ENCODE measurements at places on chromosomes 3 and 15.

DNA sequence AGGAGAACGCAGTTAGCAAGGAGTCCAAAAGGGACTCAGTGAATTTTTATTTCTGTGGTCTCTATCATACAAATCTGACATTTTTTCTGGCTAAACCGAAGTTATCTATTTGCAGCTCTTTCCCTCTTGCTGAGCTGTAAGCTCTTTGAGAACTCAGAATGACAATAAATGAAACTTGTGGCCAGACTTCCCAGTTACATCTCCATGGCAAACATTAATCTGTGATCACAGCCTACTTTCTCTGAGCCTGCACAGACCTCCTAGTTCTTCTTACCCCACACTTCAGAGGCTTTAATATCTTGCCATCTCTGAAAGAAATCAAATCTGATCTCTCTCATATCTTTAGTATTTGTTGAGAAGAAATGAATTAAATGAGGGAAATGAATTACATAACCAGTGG lies 58.0 kb downstream of the PLD1 start:
- DNase-seq, result no peak

GRCh38 chr15:73915082-73915481 lies 11.2 kb upstream of the LOXL1 start:
- DNase-seq, result no peak

DNA sequence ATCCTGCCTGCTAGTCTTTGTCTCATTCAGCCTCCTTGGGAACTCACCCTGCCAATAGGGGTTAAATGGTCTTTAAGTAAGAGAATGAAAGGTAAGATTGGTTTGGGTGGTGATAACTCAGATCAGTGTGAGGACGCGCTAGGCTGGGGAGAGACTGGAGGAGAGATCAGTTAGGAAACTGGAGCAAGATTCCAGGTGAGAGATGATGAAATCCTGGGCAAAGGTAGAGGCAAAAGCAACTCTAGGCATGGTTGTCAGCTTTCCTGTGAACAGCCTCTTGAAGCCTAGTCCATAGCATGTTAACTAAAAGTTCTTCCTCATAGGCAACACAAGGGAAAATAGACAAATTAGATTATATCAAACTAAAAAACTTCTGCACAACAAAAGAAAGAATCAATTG lies 145.2 kb upstream of the ANKRD28 start:
- no peak for DNase-seq

DNA sequence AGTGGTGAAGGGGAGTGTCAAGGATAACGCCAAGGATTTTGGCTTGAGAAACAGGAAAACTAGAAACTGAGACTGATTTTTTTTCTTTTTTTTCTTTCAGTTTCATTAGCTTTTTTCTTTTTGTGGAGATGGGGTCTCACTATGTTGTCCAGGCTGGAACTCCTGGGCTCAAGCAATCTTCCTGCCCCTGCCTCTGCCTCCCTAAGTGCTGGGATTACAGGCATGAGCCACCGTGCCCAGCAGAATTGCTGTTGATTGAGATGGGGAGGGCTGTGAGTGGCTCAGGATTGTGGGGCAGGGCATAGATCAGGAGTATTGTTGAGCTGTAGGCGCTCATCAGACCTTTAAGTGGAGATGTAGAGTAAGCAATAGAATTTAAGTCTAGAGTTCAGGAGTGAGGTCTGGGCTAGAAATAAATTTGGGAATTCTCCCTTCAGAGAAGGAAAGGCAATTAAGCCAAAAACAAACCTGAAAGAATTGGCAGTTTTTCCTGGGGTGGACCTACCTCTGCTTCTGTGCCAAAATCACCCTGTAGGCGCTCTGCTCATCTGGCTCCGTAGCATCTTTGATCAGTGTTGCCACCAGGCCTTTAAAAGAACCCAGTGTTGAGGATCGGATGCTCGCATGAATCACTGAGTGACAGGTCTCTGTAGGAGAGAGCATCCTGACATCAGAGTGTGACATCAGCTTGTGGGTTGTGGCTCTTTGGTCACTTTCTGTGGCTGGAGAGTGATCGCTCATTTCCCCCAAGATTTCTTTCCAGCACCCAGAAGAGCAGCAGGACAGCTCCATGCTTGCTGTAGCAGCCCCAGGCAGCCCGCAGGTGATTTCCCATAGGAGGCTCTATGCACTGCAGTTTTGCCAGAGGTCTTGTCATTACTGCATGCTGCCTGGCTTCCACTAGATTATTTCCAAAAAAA lies 15.8 kb downstream of the ABHD17C start:
- DNase-seq, result peak; percentile 72

DNA sequence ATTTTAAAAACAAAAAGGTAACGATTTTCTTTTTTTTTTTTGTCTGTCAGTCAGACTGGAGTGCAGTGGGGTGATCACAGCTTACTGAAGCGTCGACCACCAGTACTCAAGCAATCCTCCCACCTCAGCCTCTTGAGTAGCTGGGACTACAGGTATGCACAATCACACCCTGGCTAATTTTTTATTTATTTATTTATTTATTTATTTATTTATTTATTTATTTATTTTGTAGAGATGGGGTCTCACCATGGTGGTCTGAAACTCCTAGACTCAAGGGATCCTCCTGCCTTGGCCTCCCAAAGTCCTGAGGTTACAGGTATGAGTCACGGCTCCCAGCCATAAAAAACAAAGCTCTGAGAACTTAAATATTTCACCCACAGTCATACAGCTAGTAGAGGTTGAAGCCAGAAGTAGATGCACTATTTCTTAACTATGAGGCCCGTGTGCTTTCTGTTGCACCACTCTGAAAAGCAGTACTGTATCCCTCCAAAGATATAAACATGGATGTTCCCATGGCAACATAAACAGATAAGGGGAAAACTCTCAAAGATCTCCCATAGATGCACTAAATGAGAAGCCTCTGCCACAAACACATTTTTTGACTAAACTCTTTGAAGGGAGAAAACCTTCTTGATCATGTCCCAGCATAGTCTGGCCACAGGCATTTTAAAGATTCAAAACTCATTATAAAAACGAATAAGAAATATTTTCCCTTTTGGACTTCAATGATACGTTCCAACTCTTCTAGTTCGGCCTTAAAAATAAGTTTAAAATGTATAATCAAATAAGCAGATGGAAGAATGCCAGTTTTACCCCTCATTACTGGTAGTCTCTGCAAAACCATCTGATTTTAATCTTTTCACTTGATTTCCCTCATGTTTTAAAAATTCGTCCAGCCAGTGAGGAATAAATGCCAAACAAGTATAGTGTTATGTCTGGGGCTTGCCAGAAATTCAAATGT lies 162.3 kb upstream of the ARHGEF26 start:
- no peak for DNase-seq

- no peak for DNase-seq
Measured at GRCh38 chr3:141320399-141321108, 47.8 kb upstream of the ZBTB38 start.

GRCh38 chr15:77772641-77773402 lies 140.1 kb upstream of the LINGO1 start:
- no peak for DNase-seq

- DNase-seq, result peak; percentile 83
Measured at GRCh38 chr3:50436114-50436674, 67.2 kb downstream of the CACNA2D2 start.

DNA sequence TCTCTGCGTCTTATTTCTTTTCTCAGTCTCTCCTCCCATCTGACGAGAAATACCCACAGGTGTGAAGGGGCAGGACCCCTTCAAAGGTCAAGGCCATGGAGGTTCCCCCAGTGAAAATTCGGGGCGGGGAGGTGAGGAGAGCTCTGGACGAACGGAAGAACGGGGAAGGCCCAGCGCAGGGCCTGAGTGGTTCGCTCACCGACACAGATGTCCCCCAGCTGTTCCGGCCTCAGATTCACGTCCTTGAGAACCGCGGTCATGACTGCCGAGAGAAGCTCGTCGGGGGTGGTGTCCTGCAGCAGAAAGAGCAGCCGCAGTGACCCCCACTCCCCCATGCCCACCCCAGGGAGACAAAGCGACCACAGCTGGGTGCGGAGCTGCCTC lies 542 bp downstream of the ACAA1 start:
- DNase-seq, result peak; percentile 50

- no peak for DNase-seq
Measured at GRCh38 chr15:25464784-25465183, 26.0 kb upstream of the UBE3A start.

GRCh38 chr15:28989239-28989830 lies 103.6 kb downstream of the APBA2 start:
- DNase-seq, result peak; percentile 42

GRCh38 chr3:132253262-132253878 lies 63.8 kb upstream of the ACP3 start:
- DNase-seq, result peak; percentile 6

DNA sequence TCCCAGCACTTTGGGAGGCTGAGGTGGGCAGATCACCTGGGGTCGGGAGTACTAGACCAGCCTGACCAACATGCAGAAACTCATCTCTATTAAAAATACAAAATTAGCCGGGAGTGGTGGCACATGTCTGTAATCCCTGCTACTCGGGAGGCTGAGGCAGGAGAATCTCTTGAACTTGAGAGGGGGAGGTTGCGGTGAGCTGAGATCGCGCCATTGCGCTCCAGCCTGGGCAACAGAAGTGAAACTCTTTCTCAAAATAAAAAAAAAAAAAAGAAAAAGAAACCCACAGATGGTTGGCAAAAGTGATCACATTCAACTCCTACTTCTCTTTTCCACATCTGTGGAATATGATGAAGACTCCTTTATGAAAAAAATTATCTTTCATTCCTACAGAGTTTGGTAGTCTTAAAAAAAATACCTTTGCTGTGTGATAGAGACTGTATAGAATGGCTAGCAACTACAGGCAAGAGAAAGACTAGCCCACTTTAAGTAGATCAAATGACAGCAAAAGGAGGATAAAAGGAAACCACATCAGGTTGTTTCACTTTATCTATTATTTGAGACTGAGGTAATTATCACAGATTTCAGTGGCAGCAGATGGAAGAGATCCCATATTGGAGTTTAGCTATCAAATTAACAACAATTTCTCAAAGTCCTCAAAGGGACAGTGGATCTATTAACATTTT lies 172.9 kb upstream of the TSPAN3 start:
- DNase-seq, result no peak

DNA sequence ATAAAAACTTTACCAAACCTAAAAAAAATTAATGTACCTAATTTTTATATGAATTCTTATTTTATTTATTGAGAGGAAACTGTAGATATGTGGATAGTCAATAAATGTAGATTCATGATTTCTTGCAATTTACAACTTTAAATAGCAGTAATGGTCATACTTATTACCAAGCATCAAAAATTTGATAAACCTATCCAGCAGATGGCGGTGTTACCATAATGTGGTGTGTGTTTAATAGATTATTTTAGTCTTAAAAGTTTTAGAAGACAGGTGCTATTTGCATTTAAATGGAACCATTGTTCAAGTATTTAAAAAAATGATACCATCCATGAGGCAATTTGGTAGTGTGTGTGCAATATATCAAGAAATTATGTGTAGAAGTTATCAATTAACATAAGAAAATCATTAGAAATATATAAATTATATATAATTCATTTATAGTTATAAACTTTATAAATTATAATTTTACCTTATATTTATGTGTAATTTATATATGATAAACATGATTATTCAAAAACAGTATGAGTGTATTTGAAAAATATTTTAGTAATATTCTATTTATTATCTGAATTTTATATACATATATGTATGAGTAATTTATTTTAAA lies 176.0 kb upstream of the BCHE start:
- no peak for DNase-seq

GRCh38 chr3:105965384-105965783 lies 96.6 kb upstream of the CBLB start:
- no peak for DNase-seq

- DNase-seq, result no peak
Measured at GRCh38 chr3:111739311-111739911, 119.7 kb upstream of the PHLDB2 start.

- DNase-seq, result peak; percentile 25
Measured at GRCh38 chr3:36991147-36991546, 1.8 kb downstream of the EPM2AIP1 start.

- no peak for DNase-seq
Measured at GRCh38 chr3:171255236-171255806, 204.9 kb downstream of the TNIK start.

GRCh38 chr15:25596644-25597562 lies 158.1 kb upstream of the UBE3A start:
- DNase-seq, result no peak

DNA sequence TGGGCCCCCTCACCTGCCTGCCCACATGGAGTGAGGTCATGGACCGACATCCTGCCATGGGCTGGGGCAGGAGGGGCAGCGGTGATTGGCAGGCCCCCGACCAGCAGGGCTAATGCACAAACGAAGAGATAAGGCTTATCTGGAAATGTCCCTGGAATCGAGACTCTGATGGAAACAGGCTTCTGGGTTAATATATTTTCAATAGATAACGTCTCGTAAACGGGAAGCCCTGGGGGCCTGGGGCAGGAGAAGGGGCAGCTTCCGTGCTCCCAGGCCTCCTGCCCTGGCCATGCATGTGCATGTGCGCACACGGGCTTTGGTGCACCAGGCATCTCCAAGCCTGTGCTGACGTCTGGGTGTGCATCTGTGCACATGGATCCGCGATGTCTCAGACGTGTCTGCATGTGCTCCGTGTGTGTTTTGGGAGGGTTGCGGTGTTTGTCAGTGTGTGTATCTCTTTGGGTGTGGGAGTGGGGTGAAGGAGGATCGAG lies 55.1 kb downstream of the DNAJB8 start:
- DNase-seq, result no peak

DNA sequence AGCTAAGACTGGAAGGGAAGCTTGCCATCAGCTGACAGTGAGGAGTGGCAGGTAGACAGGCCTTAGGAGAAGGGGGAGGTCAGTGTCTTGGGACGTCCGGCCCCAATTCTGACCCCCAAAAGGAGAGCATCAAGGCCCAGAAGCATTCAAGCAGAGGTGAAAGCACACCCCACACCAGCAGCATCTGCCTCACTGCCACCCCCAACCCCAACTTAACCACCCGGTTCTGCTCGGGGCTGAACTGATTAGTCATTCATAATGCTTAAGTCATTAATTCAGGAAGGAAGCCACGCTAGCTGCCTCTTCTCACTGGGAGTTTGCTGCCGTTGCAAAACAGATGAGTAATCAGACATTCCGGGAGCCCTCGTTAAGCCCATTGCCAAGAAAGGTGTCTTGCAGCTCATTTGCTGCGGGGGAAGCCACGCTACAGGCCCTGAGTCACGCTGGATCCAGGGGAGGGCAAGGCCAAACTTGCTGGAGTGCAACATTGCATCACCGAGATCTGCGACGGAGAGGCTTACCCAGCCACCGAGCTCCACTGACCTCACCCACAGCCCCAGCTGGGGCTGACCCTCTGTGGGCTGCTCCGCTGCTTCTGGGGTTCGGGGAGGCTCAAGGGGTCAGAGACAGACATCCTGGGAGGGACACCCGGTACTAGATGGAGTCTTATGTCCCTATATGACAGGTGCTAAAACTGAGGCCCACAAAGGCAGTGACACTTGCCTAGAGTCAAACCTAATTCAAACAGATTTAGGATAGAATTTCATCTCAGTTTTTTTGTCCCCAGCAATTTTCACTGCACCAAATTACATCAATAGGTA lies 46.4 kb upstream of the HES1 start:
- peak; percentile 42 for DNase-seq

GRCh38 chr15:80473286-80474223 lies 69.4 kb downstream of the ARNT2 start:
- no peak for DNase-seq

DNA sequence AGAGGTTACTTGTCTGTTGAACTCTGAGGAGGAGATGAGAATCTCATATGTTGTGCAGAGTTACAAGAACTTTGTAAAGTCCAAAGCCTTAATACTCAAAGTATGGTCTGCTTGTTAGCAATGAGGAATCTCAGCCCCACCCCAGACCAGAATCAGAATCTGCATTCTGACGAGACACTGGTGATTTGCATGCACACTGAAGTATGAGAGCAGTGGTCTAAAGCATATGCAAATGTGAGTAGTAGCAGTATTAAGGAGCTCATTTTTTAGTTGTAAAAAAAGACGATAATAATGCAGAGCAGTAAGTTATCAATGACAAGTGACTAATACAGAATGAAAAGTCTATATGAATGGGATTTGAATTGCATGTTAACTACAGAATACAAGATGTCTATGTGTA lies 327.7 kb downstream of the RYR3 start:
- no peak for DNase-seq

All from stimulated activated naive CD8-positive, alpha-beta T cell treated with anti-CD3 and anti-CD28 coated beads, Interleukin-15, Interleukin-2, amounts not matched to agents 100 U/mL and 50 U/mL, for 24 hours (primary cell).